AG09309 (cell line): ENCODE measurements at places on chromosomes 7 and 10.

GRCh38 chr10:2968401-2969058, 98.8 kb upstream of the PFKP start:
- DNase-seq: peak; percentile 76

DNA sequence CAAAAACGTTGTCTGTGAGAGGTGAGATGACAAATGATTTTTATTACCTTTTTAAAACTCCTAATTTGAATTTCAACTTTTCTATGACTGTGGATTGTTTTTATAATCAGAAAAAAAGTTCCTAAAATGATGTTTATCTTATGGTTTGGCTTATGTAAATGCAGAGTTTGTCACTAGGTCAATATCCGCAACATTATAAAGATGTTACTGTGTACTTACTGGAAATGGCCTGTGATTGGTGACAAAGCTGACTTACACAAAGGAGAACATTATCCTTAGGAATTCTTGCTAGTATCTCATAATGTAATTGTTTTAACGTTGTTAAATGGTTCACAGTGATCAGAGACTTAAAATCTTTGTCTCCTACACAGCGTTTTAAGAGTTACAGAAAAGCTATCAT, 79.0 kb downstream of the SDK1 start:
- no peak for DNase-seq

GRCh38 chr10:102727037-102727818, 12.8 kb downstream of the SFXN2 start:
- no peak for DNase-seq

- DNase-seq: peak; percentile 44
These were observed 298.6 kb downstream of the REEP3 start for GRCh38 chr10:63819753-63820329.

- no peak for DNase-seq
These were observed 10.4 kb downstream of the KLHL7 start for GRCh38 chr7:23115991-23116390.

DNA sequence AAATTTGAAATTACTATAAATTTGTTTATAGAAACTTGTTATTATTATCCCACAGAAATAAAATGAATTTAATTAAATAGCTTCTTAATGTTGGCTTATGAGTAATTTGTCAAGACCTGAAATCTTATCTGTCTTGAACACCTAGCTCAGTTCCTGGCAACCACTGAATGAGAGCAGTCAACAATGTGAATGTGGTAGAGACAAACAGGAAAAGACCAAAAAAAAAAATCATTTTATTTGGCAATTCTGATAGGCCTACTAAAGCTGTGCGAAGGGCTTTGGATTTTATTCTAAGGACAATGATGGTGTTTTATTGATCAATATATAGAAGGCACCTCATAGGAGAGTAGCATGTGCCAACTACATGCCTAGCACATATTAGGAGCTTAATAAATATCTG, 127.8 kb upstream of the RSU1 start:
- DNase-seq: no peak

DNA sequence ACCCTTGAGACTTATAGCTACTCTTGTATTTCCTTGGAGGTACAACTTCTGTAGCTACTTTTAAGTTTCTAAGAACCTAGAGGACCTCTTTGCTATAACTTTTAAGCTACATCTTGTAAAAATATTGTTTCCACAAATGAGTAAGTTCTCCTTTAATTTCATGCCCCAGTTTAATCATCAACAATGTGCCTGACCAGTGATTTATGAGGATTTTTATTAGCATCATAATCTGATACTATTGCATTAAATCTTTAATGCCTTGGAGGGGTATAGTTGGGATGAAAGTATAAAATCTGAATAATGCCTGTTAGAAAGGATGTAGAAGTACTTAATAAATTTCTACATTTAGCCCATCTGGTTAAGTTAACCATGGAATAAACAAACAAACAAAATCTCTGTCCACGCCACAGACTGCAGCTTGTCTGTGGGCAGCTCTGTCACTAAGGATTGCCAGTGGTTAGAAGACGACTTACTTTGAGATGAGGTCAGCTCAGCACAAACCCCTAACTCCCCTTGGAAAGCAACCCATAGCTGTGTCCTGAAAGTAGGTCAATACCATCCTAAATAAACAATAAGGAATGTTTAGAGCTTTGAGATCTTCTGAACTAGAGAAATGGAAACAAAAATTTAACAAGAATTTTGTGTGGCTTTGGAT, 18.3 kb downstream of the UBE2D1 start:
- DNase-seq: no peak

DNA sequence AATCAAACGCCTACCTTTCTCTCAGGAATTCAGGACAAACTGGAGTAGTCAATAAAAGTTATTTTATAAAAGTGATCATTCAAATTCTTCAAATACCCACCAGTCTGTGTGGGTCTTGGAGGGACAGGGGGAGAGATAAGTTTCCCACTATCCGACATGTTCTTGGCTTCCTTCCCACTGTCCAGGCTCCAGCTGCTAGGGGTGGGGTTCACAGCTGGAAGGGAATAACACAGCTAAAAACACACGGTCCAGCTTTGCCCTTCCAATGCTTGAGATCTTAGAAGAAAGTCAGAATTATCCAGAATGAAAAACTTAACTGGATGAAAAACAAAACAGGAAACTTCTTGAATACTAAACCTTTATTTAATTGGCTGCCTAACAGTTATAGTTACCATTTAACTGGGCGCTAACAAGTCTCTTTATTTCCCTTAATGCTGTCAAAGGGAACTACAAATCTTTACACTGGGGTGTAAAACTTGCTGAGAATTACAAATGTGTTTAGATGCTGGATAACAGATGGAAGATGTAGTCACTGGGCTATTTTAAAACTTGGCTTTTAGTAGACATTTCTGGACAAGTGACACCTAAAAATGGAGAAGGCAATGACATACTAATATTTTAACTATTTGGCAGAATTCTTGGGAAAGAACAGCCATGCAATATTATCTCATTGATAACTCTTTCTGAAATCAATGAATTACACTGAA, 172.8 kb upstream of the IMMP2L start:
- DNase-seq: no peak

DNA sequence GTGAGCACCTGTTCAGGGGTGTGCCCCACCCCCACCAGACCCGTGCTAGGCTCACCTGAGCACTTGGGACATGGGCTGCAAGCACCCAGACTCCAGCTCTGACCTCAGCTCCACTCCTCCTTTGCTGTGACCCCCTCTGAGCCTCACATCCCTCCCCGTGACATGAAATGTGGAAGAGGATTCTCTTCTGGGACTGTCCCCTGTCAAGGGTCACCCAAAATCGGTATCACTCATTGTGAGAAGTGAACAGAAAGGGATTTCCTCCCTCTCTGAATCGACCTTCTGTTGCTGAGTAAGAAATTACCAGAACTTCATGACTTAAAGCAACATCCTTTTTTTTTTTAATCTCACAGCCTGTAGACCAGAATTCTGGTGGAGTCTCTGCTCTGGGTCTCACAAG, 6.2 kb upstream of the CHST15 start:
- no peak for DNase-seq

DNA sequence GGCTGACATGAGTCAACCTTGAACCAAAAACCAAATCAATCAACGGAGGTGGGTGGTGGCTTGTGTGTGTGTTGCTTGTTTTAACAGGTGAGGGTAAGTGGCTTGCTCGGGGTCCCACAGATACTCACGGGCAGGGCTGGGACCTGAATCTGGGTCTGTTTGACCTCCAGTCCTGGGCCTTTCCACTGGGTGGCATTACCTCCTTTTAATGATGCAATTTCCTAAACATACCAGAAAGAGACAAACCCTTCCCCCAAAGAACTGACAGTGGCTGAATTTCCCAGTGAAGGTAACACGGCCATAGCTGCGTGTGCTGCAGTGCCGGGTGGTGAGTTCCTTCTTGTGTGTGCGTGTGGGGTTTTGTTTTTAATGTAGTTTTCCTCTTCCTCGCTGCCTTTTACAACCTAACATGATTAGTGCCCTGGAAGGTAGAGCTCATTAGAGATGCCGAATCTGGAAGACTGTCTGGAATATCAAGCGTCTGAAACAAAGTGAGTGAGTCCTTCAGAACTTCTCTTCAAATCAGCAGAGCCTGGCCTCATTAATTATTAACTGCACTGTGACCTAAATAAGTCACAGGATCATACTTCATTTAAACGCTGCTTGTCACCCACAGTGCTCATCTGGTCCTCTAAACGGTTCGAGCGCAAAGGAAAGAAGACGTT, 166.1 kb upstream of the TCERG1L start:
- DNase-seq: no peak

- no peak for DNase-seq
These were observed 122.6 kb downstream of the DKK1 start for GRCh38 chr10:52436664-52437063.

DNA sequence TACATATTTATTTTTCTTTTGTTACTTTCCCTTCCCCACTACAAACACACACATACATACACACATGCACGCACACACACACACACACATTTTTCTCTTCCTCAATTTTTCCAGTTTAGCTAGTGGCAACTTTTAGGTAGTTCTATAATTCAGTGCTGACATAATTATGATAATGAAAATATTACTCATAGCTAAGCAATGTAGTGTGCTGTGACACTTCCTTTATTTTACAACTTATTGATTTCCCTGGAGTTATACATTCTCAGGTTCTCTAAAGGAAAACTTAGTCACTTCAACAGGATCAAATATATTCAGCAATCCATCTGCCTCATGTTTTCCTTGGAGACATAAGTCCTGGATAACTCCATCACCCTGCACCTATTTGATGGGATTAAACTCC, 151.6 kb downstream of the CACNA2D1 start:
- no peak for DNase-seq

DNA sequence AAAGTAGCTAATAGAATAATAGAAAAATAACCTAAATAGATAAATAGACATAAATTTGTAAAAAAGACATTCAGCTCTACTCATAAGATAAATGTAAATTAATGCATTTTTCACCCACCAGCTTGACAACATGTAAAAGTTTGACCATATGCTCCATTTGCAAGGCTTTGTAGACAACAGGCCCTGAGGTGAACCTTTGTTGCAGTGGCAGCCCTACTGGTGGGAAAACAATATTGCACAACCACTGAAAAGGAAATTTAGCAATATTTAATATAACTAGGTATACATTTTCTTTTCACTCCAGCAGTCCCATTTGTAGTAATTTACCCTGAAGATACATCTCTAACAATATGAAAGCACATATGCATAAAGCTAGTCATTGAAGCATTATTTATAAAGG, 39.0 kb upstream of the ADRA2A start:
- DNase-seq: no peak

DNA sequence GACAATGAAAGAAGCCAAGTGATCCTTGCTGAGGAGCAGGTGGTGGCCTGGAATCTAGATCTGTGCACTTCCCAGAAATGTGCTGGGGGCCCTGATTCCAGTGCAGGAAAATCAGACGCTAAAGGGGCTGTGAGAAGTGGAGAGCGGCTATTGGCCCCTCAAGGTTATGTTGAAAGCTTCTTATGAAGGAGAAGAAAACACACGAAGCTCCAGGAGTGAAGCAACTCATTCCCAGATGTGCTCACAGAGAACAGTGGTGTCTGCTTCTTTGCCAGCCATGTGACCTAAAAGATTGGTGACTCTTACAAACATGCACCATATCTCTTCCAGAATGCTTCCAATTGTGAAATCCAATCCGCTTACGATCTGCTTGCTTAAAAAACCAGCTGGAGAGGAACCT, 679.3 kb upstream of the IGFBP3 start:
- peak; percentile 77 for DNase-seq

DNA sequence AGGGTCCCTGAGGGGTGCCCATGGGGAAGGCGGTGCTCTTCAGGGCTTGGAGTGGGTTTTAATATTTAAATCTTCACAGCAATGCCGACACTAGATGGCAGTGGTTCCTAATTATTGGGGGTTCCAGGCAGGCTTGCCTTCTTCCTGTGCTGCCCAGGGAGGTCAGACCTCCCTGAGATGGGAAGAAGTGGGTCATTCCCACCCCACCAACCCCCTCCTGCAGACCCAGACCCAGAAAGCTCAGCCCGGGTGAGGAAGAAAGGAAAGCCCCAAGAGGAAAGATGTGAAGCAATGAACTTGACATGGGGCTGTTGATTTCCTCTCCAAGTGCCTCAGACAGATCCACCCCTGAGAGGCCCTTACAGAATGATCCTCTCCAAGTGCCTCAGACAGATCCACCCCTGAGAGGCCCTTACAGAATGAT, 85.1 kb upstream of the LANCL2 start:
- peak; percentile 25 for DNase-seq

DNA sequence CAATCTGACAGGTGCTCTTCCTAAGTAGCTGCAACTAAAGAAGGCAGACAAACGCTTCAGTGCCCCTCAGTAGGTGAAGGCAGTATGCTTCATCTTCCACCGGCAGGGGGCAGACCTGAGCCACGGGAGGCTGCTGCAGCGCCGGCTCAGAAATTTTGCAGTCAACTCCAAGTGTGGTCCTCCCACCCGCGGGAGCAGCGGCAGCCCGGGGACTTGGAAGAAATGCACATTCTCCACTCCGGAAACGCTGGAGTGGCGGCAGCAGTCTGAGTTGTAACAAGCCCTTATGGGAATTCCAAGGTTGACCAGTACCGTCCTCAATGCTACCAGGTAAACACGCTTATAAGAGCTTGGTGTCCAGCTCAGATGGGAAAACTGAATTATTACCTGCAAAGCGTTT, 3.4 kb downstream of the IGFBP3 start:
- DNase-seq: no peak

DNA sequence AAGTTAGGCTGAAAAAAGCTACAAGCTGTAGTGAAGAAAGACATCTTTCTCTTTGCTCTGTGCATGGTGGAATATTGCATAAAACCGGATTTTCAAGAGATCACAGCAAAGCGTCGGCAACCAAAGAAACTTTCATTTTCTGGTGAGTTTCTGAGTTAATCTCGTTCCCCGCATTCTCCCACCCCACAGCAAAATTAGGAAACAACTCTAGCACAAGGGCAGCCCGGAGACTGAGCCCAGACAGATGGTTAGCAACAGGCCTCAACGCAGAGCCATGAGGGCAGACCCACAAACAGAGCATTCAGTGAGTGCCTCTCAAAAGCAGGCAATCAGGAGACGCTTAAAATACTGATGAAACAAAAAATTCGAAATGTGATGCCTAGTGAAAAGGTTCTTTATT, 396.1 kb upstream of the KLF6 start:
- DNase-seq: no peak

- DNase-seq: no peak
These were observed 8.5 kb upstream of the SCD start for GRCh38 chr10:100338434-100339036.

DNA sequence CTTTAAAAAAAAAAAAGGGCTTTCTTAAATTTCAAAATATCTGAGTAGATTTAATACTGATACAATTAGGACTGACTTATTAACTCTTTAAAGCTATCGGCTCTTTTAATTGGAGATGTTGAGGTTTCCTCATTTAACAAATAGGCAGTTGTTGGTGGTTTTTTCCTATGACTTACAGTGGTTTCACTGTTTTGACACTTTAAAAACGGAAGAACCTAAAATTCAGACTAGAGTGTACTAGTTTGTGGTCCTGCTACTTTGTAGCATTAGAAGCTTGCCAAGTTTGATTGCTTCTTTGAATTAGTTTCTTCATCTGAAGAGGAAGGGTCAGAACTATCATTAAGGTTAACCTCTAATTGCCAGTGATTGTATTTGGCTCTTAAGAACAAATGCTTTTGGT, 27.7 kb downstream of the CUL1 start:
- no peak for DNase-seq

- DNase-seq: peak; percentile 98
These were observed 26.4 kb upstream of the SRGN start for GRCh38 chr10:69061305-69062161.

- no peak for DNase-seq
These were observed 341 bp downstream of the GOT1 start for GRCh38 chr10:99430116-99430450.

GRCh38 chr10:20672741-20673140, 224.4 kb downstream of the NEBL start:
- DNase-seq: no peak

- no peak for DNase-seq
These were observed 168.9 kb downstream of the KCND2 start for GRCh38 chr7:120441850-120442249.
